Stimulated activated CD4-positive, alpha-beta T cell treated with anti-CD3 and anti-CD28 coated beads, Interleukin-1b, Interleukin-23, amount 100 ng/mL, for 1 hour (primary cell): ENCODE measurements at places on chromosomes 3 and 15.

GRCh38 chr3:150265305-150265704 is 142.8 kb upstream of the TSC22D2 start:
- no peak for DNase-seq

GRCh38 chr3:186800285-186800684 is 6.0 kb downstream of the RFC4 start:
- DNase-seq, result no peak

DNA sequence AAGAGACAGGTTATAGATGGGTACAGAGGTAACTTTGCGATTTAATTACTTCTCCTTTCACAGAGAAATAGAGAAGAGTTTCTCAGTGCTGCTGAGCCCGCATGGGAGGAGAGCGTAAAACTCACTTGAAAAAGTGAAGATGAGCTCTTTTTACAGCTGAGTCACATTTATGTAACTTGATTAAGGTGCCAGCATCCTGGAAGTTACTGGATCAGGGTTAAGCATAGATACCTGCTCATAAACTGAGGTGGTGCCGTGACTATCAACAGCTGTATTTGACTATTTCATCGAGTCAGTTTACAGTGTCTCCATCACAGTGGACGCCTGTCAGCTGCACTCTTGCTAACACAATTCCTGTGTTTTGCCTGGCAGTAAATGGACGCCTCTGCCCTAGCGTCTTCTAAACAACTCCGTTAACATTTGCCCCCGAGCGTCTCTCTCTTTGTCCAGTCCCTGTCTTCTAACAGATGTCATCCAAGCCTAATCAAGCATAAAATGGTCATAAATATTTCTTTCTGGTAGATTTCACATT is 414.6 kb downstream of the FOXP1 start:
- no peak for DNase-seq

DNA sequence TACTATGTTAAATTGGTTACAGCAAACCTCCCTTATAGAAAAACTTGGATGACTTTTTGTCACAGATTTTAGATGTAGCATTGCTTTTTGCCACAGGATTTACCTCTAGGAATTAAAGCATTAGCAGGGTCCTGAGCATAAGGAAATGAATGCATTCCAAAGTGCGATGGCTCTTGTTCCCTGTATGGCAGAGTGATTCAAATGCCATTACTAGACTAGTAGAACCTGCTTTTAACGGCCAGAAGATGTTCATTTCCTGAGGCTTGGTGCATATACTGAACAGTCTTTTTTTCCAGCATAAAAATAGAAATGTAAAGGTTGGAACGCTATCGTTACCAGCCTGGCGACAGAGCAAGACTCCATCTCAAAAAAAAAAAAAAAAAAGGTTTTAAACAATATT is 59.4 kb downstream of the WNT5A start:
- DNase-seq, result no peak

DNA sequence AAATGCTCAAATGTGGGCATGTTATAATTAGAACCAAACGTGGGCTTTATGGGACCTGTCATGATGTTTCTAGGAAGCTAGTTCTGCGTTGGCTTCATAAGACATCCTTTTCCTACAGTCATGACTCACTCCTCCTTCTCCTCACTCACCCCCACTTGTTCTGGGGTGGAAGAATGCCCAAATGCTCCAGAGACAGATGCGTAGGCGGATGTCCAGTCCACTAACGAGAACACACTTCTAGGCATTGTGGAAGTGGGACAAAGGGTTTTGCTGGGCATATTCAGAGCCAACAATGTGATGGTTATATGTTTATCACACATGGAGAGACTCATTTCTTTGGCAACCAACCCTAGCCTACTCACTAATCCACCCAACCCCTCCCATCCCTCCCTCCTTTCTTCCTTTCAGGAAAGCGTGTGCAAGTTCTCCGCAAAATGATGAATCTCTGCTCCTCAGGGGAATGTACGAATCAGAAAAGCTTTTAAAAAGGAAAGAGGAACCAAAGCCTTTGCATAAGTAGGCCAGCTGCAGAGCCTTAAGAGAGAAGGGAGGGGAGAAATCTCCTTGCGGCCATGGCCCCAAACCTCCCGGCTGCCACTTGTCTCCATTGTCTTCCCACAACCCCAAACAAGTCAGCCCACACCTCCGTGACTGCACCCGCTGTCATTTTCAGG is 123.0 kb upstream of the SPRED1 start:
- DNase-seq, result no peak

- no peak for DNase-seq
These were observed 81.1 kb downstream of the SOX14 start for GRCh38 chr3:137845194-137845593.

DNA sequence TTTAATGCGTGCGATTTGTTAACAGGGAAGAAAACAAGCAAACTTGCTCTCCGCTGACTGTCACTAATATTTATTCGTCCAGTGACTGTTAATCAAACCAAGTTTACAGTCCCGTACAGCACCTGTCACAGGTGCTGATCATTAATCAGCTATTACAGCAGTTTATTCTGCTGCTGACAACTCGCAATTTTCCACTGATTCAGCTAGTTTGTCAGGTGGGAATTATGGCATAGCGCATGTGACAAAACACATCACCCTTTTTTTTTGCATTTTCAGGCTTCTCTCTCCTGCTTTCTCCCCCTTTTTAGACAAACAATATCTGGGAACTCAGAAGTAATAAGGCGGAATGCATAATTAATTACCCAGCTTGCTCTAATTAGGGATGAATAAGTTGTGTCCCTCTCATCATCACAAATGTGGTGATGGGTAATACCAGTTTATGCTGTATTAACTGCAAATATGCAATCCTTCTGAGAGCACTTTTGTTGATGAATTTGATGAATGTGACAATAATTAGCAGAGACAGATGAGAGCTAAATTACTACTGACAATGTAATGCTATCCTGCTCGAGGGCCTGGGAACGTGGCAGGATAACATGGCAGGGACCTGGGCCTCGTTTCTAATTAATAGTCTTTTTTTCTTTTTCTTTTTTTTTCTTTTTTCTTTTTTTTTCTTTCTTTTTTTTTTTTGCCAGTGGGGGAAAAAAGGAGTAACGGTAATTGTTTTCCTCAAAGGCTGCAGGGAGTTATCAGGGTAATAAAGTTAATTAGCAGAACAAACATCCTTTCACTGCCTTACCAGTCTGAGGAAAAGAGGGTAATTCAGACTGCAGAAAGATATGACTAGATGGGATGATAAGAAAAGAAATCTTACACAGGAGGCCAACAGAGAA is 150.3 kb upstream of the SOX2 start:
- DNase-seq, result no peak

- DNase-seq, result no peak
These were observed 9.7 kb upstream of the RAB6B start for GRCh38 chr3:133905376-133905775.

- DNase-seq, result no peak
These were observed 194.0 kb upstream of the FEZF2 start for GRCh38 chr3:62567097-62568021.

DNA sequence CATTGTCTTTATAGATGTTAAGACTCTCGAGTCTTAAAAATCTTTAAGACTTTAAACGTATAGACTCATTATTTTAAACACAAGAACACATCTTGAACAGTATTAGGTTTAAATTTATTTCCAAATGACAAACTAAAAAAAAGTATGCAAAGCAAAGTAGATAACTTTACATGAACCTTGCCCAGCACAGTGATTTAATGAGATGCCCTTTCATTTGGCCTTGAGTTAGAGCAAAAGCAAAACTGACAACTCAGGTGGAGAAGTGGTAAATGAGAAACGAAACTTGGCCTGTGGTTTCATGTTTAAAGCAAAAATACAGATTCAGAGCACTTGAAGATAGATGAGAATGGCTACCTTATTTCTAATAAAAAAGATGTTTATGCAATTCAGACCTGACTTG is 8.6 kb downstream of the GPR15 start:
- DNase-seq, result no peak

DNA sequence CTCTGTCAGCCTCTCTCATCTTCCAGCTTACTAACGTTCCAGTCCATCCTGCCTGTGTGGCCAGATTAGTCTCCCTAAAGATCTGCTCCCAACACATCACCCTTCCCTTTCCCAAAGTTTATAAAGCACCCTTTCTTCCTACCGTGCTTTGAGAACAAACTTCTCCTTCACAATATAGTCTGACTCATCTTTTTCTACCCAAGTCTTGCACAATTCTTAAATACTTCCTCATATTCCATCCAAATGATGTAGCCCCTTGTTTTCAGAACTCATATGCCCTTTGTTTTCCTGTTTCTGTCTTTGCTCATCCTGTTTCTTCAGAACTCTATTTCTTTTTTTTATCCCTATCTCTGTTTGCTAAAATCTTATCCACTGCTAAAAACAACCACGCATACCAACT is 326.8 kb downstream of the MFSD1 start:
- DNase-seq, result no peak

GRCh38 chr3:72164635-72164978 is 379.7 kb upstream of the PROK2 start:
- DNase-seq, result no peak

DNA sequence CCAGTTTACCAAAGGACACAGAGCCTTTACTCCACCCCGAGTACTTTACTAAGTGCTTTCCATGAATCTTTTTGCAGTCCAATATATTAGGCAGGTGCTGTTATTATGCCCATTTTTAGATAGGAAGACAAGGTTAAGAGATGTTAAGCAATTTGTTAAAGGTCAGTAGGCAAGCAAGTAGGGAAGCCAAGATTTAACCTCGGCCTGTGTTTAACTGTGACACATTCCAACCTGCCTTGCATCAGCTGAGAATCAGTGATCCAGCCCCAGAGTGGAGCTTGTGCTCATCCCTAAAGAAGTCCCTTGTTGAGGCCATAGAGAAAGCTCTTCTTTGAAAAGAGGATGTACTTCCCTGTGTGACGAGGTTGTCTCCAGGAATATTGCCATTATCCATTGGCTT is 51.3 kb upstream of the C15orf61 start:
- no peak for DNase-seq

GRCh38 chr3:126921085-126921824 is 61.7 kb upstream of the PLXNA1 start:
- no peak for DNase-seq

- DNase-seq, result no peak
These were observed 120.9 kb downstream of the CACNA2D3 start for GRCh38 chr3:54243056-54243931.

- DNase-seq, result peak; percentile 87
These were observed 668 bp upstream of the XXYLT1 start for GRCh38 chr3:195271410-195272243.

DNA sequence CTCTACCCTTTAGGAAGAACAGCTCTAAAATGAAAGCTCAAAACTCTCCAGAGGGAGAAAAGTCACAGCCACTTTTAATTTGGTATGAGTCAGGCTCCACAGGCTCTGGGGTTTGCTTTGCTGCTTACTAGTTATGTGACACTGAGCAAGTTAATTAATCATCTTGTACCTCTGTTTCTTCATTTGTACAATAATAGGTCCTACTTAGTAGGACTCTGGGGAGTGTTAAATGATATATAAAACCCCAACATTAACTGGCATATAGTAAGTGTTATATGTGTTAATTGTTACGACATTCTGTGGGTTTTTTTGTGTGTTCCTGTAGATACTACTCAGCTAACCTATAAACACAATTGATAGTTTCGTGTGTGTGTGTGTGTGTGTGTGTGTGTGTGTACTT is 6.6 kb downstream of the ACKR2 start:
- no peak for DNase-seq

DNA sequence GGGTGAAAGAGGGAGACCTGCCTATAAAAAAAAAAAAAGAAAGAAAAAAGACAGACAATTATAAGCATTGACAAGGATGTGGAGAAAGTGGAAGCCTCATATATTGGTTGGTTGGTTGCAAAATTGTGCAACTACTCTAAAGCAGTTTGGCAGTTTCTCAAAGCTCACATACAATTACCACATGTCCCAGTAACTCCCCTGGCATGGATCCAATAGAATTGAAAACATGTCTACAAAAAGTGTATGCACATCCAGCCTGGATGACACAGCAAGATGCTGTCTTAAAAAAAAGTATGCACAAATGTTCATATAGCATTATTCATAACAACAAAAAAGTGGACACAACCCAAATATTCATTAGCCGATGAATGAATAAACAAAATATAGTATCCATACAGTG is 19.5 kb downstream of the SETMAR start:
- DNase-seq, result no peak

DNA sequence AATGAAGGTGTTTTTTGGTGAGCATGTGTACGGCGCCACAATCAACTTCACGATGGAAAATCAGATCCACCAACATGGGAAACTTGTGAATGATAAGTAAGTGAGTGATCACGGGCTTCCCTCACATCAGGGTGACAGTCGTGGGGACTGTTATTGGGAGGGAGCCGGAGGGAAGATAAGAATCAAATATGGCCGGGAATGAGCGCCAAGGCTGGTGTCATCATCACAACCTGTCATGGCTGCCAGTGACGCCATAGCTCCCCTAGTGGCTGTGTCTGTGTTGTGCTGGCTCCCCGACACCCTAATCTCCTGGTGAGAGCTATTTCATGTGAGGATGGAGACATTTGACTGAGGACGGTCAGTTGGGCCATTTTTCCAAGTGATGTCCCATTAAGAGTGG is 168.5 kb downstream of the SV2B start:
- DNase-seq, result no peak

DNA sequence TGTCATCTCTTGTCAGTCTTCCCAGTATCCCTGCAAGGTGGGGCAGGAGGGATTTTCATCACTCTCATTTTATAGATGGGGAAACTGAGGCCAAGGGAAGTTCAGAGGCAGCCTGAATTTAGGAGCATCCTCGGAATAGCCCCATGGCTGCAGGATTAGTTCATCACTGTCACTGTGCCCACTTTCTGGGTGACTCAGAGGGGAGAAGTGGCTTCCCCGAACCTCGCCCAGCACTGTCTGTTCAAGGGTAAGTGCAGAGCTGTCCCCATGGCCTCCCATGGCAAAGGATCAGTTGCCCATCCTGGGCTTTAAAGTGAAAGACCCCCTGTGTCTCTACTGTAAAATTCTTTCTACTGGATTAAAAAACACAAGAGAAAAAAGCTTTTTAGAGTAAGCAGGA is 60.0 kb upstream of the SEC13 start:
- DNase-seq, result no peak

DNA sequence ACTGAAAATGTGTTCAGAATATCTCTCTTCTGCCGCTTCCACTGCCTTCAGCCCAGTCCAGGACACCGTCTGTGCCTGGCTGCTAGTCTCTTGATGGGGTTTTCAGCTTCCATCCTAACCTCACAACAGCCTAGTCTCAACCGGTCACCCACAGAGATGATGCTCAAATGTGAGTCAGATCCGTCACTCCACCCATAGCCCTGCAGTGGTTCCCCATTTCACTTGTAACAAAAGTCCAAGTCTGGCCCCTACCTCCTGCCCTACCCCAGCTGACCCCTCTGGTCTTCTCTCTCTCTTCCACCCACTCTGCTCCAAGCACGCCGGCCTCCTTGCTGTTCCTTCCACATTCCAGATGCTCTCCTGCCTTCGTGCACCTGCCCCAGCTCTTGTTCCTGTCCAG is 68.1 kb downstream of the PPARG start:
- DNase-seq, result no peak

DNA sequence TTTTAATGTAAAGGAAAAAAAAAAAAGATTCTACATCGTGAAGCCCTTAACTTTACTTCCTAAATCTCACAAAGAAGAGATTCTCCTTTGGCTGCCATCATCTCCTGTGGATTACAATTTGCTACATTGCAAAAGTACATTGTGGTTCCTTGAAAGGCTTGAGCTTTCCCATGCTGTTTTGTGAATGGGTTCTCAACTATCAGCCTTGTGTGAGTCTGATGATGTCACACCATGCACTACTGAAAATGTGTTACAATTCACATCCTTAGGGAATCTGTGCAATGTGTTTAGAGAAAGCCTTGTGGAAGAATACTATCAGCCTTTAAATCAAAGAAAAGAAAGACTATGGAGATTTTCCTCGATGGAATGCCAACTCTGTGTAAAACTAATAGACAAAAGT is 510.0 kb upstream of the ALCAM start:
- DNase-seq, result no peak
